ENCODE measurements at places on chromosomes 3 and 15.

DNA sequence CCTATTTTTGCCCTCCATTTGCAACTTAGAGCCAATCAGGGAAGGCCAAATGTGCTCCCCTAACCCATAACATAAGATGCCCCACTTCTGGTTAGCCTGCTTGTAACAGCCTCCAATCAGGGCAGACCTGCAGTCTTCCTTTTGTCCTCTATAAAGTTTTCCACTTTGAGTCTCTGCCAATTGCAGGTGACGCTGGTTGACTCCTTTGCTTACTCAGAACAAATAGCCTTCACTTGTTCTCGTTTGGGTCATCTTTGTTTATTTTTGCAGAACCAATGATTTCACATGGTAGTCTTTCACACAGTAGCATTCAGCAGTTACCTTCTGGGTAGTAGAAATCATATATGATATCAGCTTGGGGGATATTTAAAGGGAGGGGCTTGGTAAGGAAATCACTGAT is 225.6 kb downstream of the MINAR1 start:
- DNase-seq: no peak

DNA sequence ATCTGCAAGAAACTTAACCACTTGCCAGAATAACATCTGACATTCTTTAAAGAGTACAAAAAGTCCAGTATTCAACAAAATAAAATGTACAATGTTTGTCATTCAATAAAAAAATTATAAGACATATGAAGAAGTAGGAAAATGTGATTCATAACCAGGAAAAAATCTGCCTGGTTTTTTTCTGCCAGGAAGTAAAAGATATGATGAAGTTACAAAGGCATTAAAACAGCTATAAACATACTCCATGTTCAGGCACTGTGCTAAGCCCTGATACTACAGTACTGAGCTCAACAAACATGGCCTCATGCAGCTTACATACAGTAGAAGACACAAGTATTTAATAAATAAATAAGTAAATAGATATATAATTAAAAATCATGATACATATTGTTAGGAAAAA is 178.4 kb upstream of the STT3B start:
- DNase-seq: no peak

DNA sequence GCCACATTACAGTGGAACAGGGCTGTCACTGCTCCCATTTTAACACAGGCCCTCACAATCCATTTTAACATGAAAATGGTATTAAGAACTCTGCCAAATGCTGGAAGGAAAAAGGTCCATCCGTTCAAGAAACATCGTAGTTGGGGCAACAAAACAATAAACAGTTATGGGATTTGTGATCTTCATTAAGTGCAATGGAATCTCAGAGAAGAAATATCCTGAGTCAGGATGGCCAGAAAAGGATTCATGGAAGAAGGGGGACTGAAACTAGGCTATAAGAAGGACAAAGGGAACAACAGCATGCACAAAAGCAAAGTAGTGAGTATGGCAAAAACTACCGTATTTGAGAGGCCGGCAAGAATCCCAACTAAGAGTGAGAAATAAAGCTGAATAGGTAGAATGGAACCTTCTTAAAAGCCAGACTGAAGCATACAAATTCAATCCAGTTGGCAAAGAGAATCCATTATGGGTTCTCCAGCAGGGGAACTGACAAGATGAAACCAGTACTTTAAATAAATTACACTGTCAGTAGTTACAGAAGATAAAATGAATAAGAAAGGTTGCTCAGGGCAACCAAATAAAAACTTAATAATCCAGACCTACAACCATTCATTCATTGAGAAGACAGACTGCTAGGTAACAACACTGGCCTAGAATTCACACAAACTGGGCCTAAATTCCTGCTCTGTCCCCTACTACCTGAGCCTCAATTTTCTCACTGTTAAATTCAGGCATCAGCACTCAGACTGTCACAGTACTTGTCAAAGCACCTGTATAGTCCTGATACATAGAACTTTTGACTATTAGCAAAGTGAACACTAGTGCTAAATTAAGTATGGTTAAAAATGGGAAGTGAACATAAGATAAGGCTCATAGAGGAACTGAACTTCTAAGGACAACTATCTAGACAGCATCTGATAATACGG is 6.3 kb downstream of the TBL1XR1 start:
- no peak for DNase-seq

- no peak for DNase-seq
These were observed 107.2 kb upstream of the SLC25A36 start for GRCh38 chr3:140834266-140835037.

GRCh38 chr15:100093211-100094126 is 248.3 kb downstream of the ADAMTS17 start:
- DNase-seq: no peak

DNA sequence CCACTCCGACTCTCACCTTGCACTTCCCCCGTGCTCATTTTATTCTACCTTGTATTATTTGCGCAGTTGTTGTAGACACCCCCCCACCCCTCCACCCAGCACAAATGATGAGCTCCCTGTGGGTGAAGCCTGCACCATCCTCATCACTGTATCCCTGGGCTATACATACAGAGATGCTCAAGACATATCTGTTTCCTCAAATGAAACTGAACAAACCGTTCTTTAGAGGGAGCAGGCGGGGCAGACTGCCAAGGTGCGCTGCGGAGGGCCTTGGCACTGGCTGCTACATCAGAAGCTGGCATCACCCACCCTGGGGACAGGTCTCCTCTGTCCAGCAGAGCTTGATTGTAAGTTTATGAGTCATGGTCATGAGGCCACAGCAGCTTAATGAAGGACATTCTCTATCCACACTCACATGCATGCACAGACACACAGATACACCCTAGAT is 29.0 kb downstream of the ADCY5 start:
- no peak for DNase-seq

DNA sequence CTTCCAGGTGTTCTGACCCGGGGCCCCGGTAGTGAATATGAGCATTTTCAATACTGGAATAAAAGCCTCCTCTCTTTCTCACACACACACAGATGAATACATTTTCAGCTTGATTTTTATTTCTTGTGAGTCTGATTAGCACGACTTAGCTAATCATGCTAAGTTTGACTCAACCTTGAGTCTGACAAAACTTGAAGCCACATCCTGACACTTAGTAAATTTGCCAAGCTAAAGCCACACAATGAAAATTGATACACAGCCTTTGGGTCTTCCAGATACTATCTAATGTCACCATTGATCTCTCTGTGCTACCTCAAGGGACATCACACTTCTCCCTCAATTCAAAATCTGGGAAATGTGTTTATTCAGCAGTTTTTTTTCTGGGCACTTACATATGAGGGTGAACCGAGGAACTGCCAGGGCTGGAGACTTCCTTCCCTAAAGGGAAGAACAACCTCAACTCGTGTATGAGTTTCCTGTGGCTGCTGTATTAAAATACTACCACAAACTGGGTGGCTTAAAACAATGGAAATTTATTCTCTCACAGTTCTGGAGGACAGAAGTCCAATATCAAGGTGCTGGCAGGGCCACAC is 18.6 kb downstream of the TMEM266 start:
- DNase-seq: no peak

- DNase-seq: no peak
These were observed 59.7 kb downstream of the DCUN1D1 start for GRCh38 chr3:182920515-182921084.

GRCh38 chr3:158333736-158334135 is 223.8 kb downstream of the RSRC1 start:
- no peak for DNase-seq

- DNase-seq: no peak
These were observed 53.6 kb upstream of the UBE2E1 start for GRCh38 chr3:23752126-23752525.

- DNase-seq: no peak
These were observed 14.8 kb upstream of the LDHAL6B start for GRCh38 chr15:59191855-59192237.

DNA sequence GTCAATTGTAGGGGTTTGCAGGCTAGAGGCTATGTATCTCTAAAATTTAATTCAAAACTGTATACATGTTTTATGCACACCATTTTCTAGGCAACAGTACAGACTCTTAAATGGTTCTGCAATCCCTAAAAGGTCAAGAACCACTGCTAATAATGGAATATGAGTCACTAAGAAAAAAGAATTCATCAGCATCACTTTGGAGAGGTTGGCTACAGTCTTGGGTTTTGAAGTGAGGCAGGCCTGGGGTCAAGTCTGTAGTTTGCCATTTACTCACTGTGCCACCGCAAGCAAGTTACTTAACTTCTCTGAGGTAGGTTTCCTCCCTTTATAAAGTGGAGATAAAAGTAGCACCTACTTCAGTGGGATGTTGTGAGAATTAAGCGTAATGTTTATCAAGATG is 33.7 kb downstream of the THRB start:
- no peak for DNase-seq

DNA sequence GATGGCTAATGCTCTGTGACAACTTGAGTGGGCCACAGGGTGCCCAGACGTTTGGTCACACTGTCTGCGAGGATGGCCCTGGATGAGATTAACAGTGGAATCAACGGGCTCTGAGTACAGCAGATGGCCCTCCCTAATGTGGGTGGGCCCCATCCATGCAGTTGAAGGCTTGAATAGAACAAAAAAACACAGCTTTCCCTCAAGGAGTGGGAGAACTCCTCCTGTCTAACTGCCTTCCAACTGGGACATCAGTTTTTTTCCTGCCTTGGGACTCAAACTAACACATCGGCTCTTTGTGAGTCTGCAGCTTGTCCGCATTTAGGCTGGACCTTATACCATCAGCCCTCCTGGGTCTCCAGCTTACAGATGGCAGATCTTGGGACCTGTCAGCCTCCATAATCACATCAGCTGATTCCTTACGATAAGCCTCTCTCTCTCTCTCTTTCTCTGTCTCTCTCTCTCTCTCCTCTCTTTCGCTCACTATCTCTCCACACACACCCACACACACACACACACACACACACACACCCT is 20.8 kb downstream of the FAM174B start:
- no peak for DNase-seq

DNA sequence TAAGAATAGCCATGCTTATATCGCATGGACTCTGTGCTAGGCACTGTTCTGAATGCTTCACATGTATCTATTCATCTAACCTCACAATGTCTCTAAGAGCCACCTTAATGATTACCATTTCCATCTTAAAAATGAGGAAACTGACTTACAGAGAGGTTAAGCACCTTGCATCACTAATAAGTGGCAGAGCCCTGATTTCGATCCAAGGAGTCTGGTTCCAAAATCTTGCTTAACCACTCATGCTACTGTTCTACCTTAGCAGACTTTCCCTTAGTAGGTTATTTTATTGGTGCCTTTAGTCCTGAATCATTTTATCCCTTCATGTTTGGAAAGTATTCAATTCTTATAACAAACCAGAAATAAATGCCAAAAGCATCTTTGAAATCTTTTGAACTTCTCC is 89.2 kb upstream of the DCBLD2 start:
- DNase-seq: no peak

GRCh38 chr3:88460369-88460768 is 310.6 kb downstream of the C3orf38 start:
- DNase-seq: no peak

DNA sequence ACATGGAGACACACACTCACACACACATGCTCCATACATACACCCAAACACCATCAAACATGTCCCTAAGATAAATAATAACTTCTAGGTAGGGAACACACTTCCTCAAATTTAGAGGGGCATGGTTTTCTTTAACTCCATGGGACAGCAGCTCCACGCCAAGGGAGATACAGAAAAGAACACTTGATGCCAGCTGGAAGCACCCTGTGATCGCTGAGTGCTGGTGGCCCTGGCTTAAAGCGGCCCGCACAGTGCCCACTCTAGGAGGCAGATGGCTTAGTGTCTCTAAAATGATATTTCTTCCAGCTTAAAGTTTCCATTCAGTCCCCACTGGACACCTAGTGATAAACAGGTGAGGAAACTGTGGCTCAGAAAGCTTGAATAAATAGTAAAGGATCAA is 232.9 kb downstream of the UACA start:
- DNase-seq: no peak

DNA sequence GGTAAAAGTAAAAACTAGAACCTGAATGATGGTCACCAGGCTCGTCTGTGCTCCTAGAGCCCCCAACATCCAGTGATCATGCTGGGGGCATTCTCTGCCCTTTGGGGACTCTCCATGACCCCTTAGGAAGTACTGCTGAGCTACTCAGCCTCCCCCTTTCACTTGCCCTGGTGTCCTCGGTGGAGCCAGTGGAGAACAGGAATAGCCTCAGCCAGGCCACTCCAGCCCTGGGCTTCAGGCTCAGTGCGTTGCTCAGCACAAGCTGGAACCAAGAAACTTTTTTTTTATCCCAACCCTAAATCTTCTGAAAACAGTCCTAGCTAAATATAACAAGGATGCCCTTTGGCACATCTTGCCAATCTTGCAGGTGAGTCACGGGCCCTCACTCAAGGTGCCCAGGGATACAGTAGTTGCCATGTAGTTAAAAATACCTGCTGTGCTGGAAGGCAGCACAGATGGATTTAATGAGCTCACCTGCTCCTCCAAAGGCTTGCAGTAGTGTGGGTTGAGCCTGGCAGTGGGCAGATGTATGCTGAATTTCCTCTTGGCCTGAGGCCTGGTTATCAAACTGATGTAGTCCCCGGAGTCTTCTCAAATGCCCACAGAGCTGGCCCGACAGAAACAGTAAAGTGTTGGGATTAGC is 46.9 kb upstream of the TMEM158 start:
- no peak for DNase-seq

DNA sequence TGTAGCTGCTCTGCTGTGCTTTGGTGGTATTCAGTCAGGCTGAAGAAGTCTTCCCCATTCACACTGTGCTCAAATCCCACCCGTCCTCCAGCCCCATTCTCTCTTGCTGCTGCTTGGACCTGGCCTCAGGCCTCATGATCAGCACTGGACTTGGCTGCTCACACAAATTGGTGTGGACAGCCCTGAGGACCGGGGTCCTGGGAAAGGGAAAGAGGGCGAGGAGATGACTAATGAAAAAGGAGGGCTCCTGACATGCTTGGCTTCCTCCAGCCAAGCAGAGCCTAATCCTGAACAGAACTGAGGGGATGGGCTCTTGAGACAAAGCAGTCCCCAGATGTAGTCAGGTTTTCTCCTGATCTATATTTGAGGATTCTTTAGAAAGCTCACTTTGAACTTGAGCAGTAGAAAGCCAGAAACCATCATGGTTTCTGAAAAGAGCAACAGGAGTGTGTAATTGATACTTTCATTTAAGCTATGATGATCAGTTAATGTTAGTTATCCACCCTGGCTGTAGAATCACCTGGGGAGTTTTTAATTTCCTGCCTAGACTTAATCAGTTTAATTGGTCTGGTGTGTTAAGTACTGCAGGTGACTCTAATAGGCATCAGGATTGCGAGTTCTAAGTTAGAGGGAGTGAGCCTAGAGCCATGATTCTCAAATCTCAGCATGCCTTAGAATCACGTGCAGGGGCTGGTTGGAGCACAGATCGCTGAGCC is 79.4 kb upstream of the THBS1 start:
- DNase-seq: no peak

- no peak for DNase-seq
These were observed 325.5 kb downstream of the SATB1 start for GRCh38 chr3:18099611-18100010.
